GM10248 (cell line): ENCODE measurements at places on chromosomes 2 and 18.

- DNase-seq: no peak
Observed at GRCh38 chr2:5164776-5165525, 527.2 kb upstream of the SOX11 start.

GRCh38 chr2:151027151-151027550, 234.5 kb downstream of the RBM43 start:
- no peak for DNase-seq

DNA sequence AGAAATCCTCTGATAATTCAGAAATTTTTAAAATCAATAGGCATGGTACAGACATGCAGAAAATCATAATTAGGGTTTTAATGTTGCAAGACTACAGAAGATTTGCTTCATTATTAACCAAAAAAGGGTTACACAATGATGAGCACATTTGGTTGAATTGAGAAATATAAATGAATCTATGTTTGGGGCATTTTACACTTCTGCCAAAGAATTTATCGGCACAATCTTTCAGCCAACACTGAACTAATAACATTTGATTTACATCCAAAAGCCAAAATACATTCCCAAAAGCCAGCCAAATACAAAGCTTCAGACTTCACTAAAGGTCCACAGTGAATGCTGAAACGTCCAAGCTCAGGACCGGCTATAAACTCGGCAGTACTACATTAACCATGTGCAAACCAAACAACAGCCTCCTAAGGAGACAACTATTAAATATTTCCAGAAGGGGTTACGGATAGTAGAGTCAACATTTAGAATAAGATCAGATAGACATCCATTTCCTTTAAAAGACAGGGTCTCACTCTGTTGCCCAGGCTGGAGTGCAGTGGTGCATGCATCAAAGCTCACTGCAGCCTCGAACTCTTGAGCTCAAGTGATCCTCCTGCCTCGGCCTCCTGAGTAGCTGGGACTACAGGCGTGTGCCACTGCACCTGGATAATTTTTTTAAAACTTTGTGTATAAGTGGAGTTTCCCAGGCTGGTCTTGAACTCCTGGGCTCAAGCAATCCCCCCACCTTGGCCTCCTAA, 29.4 kb downstream of the SPRED2 start:
- no peak for DNase-seq

DNA sequence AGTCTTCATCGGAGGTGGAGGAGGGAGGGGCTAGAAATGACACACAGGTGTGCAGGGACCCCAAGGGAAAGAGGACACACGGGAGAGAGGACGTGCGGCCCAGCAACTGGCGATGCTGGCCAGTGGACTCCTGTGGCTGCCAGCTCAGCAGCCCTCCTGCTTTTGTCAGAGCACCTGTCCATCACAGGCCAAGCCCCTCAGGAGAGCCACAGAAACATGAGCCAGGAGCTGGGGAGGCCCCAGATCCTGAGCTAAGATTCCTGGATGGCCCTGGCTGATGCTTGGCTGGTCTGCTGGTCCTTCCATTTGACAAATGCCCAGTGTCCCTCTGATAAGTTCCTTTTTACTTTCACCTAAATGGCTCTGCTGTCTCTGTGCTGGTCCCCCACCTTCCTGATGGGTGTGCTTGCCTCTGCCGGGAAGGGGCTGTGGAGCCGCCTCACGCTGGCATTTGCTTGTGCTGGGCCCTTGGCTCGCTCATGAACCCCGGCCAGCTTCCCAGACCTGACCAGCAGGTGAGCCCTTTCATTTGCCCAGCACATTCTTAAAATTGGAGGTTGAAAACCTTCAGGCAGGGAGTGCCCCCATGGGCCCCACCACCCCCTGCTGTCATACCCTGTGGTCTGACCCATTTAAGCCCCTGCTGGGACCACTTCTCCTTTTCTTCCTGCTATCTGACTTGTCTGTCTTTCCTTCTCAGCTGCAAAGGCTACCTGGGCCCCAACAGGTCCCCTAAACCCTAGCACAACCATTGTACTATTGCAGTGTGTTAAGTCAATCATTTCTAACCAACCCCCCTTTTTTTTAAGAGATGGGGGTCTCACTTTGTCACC, 37.3 kb downstream of the CYP27C1 start:
- DNase-seq: no peak

GRCh38 chr18:5481621-5482020, 62.2 kb downstream of the EPB41L3 start:
- DNase-seq: no peak

DNA sequence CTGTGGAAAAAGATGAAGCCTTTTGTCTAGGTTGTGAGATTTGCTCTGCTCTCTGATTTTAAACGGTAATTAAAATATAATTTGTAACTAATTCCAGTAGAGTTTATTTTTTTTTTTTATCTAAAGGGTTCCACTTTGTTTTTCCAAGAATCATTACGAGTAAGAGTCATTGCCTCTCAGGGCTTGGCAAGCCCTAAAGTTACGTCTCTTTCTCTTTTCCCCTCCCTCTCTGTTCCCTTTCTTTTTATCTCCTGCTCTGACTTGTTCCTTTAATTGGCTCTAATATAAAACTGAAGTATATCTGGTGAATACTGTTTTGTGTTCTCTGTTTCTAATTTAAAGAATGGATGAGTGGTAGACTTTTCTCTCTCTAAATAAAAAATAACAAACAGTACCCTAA, 75.8 kb downstream of the CALCRL start:
- no peak for DNase-seq

DNA sequence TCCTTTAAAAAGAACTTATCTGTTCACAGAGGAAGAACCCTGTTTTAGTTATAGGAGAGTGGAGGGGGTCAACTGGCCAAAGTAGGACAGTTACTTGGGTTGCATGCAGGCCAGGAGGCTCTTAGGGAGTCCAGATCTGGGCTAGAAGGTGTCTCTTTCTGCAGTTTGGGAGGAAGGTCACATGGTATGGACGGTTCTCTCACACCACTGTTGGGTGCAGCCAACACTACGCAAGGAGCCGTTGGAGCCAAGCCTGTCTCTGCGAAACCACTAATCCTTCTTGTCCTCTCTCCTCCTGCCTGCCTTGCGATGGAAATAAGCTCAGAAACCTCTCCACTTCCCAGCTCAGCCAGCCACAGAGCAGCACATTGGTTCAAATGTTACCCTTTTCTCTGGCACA, 105.9 kb upstream of the TGFA start:
- DNase-seq: no peak

DNA sequence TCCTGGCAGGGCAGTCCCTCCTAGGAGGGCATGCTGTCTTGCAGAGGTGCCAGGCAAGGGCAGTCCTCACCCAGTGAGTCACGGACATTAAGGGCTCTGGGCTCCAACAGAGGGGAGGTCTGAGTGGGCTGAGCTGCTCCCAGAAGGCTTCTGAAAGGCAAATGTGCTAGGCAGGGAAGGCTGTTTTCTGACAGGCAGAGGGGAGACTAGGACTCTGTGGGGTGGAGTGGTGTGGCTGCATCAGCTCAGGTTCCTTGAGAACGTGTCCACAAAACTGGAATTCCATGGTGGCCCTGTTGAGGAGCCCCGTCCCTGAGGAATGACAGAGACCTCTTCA, 283.5 kb downstream of the MYCN start:
- no peak for DNase-seq

GRCh38 chr2:213678437-213679218, 394.4 kb downstream of the SPAG16 start:
- DNase-seq: no peak

- no peak for DNase-seq
Observed at GRCh38 chr2:148999451-148999921, 39.0 kb upstream of the LYPD6B start.

DNA sequence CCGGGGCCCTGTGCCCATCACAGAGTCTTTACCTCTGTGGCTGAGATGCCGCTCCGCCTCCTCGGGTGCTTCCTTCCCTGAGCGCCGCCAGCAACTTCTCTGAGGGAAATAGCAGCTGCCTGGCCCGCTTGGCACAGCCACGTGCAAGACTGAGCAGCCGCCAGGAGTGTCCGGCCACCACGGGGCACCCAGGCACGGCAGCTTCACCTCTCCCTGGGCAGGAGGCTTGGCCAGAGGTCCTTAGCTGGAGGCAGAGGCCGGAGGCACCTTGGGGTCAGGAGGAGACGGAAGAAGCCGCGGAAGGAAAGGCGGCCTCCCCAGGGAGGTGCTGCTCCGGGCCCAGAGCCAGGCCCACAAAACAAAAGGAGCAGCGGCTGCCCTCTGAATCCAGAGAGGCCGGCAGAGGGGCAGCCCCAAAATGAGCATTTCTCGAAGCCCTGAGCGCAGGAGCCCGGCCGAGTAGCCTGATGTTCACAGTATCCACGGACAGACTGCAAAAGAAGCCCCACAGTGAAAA, 6.0 kb upstream of the LIMS2 start:
- peak; percentile 16 for DNase-seq

- DNase-seq: peak; percentile 77
Observed at GRCh38 chr2:2879781-2880180, 497.8 kb downstream of the EIPR1 start.

DNA sequence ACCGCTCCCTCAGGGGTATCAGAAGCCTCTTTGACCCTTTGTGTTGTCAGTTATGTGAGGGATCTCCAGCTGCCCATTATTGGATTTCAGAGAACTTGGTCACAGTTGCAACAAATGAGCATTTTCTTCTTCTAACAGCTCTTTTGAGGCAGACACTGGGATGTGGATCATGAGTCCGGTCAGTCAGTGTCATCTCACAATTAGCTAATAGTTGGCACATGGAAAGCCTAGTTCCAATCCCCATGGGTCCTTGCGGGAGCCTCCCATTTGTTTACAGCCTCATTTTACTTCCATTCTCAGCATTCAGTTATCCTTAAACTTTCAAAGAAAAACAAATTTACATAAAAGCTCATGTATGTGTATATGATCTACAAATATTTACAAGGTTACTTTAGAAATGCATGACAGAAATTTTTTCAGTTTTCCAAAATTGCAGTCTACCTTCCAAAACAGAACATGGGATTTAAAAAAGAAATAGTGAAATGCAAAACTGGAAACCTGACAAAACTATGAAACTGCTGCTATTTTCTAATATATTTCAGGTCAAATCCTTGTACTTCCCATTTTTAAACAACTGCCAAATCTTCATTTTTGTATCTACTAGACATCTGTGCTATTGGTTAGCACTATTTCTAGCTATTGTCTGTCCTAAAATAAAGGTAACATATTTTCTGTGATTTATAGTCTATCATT, 547.1 kb upstream of the ZEB2 start:
- DNase-seq: no peak
